Stimulated activated CD4-positive, alpha-beta T cell treated with anti-CD3 and anti-CD28 coated beads, Interleukin-2, amount 100 ng/mL, for 48 hours (primary cell): ENCODE measurements at places on chromosomes 7 and 10.

- DNase-seq: no peak
Observed at GRCh38 chr10:668786-669485, 20.5 kb downstream of the DIP2C start.

DNA sequence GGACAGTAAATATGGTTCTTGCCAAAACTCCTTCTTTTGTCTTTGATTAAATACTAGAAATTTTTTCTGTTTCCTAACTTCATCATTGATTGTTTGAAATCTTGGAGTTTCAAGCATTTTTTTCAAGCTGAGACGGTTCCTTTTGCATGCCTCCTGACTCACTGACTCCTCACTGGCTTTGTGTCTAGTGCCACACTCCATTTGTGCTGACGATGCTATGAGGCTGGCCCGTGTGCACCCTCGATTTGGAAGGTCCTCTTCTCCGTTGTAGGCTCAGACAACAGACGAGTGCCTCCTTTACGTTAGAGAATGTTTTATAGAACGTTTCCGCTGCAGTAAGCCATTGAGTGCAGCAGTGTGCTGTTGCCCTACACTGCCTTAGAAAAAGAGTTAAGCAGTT is 10.8 kb upstream of the CSGALNACT2 start:
- DNase-seq: no peak

GRCh38 chr10:88670497-88670896 is 6.3 kb downstream of the LIPF start:
- peak; percentile 4 for DNase-seq

- DNase-seq: no peak
Observed at GRCh38 chr7:101180130-101180755, at the start of gene NAT16. Gene NAT16, minus strand, starts transcription at chr7:101180293. Its CDS starts 5,486 bp downstream, at chr7:101174807.

DNA sequence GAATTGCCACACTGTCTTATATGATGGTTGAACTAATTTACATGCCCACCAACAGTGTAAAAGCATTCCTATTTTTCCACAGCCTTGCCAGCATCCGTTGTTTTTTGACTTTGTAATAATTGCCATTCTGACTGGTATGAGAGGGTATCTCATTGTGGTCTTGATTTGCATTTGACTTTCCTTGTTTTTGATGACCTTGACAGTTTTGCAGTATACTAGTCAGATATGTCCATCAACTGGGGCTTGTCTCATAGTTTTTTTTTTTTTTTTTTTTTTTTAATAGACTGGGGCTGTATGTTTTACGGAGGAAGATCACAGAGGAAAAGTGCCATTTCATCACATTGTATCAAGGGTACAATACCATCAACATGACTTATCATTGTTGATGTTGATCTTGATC is 220.6 kb downstream of the ANK3 start:
- no peak for DNase-seq

GRCh38 chr10:55024713-55025112 is 223.7 kb upstream of the PCDH15 start:
- no peak for DNase-seq

GRCh38 chr10:78657862-78658165 is 411.0 kb upstream of the ZMIZ1 start:
- DNase-seq: no peak

- DNase-seq: no peak
Observed at GRCh38 chr10:131090761-131091661, 220.5 kb downstream of the TCERG1L start.

DNA sequence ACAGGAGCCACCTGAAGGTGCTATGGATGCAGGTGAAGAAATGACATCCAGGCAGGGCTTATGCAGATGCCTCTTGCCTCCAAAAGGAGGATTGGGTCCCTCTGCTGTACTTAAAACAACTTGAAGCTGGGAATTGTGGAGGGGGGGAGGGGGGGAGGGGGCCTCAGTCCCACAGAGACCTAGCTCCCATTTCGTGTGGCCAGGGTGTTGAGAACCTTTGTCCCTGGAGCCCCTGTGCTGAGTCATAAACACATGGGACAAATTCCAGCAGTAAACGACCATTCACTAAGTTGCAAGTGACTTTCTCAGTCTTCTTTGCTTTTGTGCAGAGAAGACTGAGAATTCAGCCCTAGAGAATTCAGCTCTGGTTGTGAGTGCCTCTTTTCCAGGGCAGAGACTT is 96.5 kb upstream of the PODXL start:
- DNase-seq: no peak

DNA sequence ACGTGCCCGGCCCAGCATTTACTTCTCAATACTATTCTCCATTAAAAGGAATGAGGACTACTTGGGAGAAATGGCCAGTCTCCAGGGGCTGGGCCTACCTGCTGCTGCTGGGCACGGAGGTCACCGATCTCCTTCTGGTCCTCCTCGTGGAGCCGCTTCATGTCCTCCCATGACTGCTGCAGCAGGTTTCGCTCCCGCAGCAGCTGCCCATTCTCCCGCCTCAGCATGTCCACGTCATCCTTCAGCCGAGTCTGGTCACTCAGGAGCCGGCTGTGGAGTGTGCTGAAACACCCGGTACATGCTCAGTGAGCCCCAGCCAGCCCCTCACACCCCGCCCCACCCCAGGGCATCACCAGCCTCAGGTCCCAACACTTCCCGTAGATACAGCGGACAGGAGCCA is 73.3 kb downstream of the DLG5 start:
- no peak for DNase-seq

DNA sequence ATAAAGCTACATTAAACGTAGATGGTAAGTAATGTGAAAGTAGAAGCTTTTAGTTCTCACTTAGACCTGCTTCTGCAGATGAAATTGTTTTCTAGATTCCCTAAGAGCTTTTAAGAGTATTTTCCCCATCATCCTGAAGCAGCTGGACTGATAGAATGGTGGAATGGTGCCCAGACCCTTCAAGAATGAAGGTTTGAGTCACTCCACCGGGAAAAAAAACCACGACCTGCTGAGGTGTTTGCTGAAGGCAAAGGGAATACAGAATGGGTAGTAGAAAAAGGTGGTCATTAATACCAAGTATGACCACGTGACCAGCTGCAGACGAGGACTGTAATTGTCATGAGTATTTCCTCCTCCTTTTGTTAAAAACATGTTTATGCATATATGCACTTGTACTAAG is 79.2 kb upstream of the PTPRZ1 start:
- no peak for DNase-seq

- no peak for DNase-seq
Observed at GRCh38 chr10:71274901-71275796, 43.9 kb upstream of the SLC29A3 start.

GRCh38 chr7:150787321-150788281 is 12.6 kb downstream of the TMEM176B start:
- no peak for DNase-seq

GRCh38 chr7:45980973-45981372 is 59.9 kb upstream of the IGFBP3 start:
- DNase-seq: no peak

DNA sequence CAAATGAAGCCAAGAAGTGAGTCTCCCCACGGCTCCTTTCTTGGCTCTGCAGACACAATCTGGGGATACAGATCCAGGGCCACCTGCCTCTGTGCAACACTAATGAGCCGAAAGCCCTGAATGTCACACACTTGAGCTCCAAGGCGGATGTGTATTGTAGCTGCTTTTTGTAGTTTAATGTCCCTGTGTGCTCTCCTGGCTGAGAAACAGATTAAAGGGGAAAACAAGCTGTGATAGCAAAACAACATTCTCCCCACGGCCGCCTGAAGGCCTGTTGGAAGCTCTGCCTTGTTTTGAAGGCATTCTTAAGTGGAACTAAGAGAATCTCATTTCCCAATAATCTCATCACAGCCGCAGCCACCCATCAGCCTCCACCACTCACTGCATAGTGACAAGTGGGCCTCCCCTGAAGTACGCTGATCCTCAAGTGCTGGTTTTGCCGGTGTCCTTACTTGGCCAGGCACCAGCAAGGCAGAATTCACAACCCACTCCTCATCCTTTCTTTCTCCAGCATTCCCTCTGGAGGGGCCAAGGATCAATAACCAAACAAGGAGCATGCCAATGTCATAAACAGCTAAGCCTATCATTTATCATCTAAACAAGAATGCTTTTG is 44.4 kb upstream of the AMPH start:
- DNase-seq: no peak

DNA sequence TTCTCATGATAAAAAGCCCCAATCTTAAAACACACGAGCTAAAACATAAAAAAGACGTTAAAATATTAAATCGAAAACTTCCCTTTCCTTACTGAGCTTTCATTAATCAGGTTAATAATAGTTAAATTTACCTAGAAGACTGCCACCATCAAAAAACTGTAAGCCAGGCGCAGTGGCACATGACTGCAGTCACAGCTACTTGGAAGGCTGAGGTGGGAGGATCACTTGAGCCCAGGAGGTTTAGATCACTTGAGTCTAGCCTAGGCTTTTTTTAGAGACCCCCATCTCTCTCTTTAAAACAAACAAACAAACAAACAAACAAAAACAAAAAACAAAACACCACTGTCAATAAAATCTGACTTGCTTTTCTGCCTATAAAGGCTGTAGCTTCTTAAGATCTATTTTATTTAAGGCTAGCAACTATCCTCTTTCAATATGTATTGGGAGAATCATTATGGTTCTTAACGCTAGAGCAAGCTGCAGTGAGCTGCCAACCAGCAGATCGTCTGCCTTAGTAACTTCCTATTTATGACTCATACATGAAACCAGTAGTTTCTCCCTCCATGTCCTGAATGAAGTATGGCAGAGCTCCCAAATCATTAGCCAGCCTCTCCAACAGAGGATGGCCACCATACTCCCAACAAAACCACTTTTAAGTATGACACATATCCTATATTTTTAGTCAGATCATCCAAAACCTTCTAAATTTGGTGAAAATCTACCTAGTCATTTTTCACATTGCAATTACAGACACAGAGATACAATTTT is 163.7 kb downstream of the SRPK2 start:
- DNase-seq: no peak

DNA sequence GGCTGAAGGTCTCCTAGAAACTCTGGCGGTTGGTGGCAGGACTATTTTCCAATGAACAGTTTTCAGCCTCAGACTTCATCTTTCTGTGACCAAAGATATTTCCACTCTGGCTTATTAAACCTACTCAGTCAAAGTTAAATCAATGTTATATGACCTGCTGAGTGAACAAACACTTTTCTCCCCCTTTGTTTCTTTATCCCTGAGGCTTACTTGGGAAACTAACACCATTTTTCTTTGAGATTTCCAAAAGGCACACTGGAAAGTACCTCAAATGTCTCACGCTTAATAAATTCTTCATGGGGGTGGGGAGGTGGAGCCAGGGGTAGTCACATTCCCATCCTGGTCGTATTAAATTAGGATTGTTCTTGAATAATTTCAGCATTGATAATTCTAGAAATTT is 1.8 kb downstream of the TMEM26 start:
- no peak for DNase-seq

DNA sequence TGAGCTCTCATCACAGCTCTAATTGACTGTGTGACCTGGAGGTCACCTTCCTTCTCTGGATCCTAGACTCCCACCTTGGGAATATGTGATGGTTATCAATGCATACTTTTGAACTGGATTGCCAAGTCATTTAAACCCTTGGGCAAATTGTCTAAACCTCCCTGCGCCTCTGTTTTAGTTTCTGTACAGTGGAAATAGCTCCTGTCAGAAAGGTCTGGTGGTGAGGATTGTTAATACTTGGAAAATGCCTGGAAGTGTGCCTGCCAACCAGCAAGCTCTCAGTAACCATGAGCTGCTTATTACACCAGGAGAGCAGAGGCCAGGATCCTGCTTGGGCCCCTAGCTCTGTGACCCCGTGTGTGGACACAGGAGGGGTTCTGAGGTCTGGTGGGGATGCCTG is 108.7 kb upstream of the PPIF start:
- no peak for DNase-seq

DNA sequence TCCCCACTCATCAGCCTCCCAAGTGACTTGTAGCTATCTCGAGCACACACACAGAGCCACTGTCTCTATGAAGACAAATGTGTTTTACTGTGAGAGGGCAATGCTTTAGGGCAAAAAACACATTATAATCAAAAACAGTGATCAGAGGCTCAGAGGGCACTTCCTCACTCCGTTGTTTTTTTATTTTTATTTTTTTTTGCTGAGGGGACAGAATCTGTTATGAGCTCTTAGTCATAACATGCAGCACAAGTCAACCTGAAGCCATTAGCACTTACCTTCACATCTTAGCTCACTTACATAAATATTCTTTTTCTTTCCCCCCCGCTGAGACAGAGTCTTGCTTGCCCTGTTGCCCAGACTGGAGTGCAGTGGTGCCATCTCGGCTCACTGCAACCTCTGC is 157.7 kb downstream of the CALN1 start:
- no peak for DNase-seq

DNA sequence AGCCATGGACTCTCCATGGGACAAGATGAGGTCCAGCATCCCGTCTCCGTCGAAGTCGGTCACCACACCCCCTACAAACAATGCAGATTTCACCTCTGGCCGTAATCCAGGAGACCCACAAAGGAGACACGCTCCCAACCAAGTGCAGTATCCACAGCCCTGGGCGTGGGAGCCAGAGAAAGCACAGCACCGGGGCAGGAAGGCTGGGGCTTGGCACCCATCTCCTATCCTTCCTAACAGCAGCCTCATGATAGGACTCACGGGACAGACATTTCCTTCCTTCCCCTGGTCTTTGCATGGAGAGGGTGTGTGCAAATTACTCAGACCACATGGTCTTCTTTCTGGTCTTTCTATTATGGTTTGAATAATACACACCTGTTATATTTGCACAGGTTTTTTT is 46.3 kb downstream of the GOLGA7B start:
- no peak for DNase-seq

DNA sequence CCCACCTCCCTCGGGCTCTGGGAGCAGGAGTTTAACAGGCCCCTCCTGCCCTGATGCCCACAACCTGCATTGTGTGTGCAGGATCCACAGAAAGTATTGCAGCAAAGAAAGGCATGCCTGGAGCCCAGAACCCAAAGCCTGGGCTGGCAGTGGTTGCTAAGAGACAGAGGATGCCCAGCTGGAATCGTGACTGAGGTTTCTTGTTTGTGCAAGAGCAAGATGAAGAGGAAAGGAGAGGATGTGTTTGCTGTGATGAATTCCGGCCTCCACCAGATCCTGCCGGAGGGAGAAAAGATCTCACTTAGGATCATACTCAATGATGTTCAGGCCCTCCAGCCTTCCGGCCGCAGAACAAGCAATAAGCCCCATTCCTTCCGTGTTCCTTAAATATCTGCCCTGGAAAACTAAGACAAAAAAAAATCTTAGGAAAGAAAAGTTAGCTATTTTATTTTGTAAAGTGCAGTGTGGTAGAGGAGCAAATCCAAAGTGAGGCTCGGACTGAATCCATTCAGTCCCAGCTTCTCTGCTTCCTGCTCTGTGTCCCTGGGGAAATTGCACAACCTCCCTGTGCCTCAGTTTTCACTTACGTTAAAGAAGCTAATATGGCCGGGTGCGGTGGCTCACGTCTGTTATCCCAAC is 57.1 kb downstream of the SLIT1 start:
- no peak for DNase-seq

GRCh38 chr7:68964060-68964459 is 634.2 kb upstream of the AUTS2 start:
- DNase-seq: no peak

DNA sequence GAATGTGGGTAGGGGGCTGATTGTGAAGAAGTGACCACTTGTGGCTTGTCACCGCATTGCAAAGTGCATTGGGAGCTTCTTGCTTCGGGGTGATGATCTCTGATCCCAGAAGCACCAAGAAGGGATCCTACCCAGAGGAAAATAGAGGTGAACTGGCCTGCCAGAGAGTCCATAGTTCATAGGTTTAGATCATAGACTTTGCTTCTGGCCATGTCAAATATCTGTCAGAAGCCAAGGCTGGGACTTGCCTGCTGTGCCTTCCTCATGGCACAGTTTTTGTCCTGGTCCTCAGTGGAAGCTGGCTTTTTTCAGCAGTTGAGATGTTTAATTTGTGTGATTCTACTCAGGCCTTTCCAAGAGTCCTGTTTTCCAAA is 1.1 kb downstream of the ZSWIM8 start:
- DNase-seq: no peak

GRCh38 chr7:2734751-2735571 is 47.0 kb downstream of the AMZ1 start:
- DNase-seq: no peak
